T follicular helper cell (primary cell): ENCODE measurements at places on chromosomes 1 and 21.

- DNase-seq, result no peak
Observed at GRCh38 chr1:247430434-247430833, 14.5 kb downstream of the NLRP3 start.

DNA sequence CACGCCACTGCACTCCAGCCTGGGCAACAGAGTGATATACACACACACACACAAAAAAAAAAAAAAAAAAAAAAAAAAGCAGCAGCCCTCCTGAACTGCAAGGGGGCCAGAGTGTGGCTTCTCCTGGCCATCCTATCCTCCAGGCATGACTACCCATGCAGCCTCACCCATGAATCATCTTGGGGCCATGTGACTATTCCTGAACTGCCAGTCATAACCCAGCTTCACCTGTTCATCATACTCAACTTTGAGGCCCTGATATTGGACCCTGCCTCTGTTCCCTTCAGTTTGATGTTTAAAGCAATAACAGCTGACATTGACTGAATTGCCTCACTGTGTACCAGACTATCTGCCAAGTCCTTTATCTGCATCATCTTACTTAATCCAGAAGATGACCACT is 2.8 kb upstream of the HPCAL4 start:
- no peak for DNase-seq

DNA sequence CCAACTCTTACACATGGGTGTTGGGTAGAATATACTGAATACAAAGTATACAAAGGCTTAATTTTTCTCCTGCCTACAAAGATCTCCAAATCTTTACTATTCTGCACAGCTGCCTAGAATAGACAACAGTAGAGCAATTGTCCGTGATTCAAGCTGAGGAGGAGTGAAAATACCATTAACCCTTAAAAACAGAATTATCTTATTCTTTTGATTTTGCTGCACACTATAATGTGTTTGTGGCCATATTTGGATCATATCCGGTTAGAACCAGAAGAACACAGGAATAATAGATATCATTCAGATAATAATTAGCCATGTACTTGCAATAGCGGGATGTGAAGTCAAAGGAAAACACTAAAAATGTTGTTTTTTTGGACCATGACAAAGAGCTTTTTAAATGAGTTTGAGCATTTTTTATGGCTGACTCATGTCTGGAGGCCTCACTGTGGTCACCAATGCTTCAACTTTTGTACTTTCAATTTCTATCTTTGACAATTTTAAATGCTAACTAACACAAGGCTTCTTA is 197.6 kb upstream of the FOXD3 start:
- DNase-seq, result no peak

DNA sequence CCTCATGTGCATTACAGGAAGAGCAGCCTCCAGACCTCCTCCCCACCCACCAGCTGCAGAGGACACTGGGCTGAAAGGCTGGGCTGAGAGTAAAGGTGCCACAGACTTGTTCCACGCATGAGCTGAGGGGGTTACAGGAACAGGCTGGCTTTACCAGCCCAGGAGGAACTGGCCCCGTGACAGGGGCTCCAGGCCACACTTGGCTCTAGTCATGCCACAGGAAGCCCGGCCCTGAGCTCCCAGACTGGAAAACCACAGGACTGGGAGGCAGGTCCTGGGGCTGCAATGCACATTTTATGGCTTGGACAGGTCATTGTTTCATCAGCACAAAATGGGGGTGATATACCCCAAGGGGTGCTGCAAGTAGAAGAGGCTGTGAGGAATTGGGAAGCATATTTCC is 35.6 kb downstream of the GPA33 start:
- DNase-seq, result no peak

DNA sequence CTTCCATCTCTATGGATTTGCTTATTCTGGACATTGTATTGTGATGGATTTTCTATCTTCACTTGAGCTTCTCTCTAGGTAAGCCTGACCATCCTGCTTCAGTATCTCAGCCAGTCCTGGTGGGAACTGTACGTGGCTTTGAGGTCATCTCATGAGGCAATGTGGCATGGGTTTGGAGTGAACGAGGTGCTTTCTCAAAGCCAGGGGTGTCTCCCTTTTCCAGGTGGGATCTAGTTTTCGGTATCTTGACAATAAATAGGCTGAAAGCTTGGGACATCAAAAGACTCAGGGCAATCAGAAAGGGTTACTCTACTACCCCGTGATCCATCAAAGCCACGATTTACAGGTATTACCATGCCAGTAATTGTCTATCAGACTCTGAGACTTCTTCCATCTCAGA is 40.8 kb downstream of the AZIN2 start:
- DNase-seq, result no peak

GRCh38 chr1:179083533-179083932 is 1.7 kb downstream of the TOR3A start:
- no peak for DNase-seq

GRCh38 chr1:196550731-196551130 is 57.5 kb downstream of the KCNT2 start:
- no peak for DNase-seq

GRCh38 chr1:21927533-21928237 is 9.4 kb downstream of the HSPG2 start:
- no peak for DNase-seq

DNA sequence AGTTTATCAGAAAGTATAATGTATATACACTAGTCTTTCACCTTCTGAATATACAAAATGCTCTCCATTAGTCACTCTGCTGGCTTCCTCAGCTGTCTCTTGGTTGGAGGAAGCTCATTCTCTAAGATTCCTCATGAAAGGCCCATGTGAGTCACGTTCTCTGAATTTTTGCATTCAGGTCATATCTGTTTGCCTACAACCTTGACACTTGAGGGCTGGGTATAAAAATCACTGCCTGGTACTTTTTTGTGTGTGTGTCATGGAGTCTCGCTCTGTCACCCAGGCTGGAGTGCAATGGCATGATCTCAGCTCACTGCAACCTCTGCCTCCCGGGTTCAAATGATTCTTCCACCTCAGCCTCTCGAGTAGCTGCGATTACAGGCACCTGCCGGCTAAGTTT is 2.8 kb upstream of the GALNT2 start:
- no peak for DNase-seq

- no peak for DNase-seq
Observed at GRCh38 chr21:14452727-14453241, 69.8 kb upstream of the HSPA13 start.

DNA sequence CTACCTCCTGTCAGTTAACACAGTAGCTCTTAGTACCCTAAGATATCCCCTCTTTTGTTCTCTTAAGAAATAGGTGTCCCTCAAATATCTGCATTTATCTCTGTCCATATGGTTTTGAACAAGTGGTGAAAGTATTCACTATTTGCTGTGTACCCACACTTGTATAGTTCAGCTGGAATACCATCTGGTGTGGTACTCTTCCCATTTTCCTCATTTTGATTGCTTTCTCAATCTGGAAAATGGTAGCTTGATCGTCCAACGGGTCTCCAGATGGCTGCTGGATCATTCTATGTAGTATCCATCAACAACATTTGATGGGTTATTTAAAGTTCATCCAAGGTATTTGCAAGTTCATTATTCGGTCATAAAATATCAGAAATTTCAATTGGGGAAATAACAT is 100.3 kb upstream of the DPYD start:
- DNase-seq, result no peak

- no peak for DNase-seq
Observed at GRCh38 chr21:42455196-42455595, 40.8 kb downstream of the RSPH1 start.

GRCh38 chr1:23593042-23593521 is 33.8 kb upstream of the ID3 start:
- no peak for DNase-seq

GRCh38 chr1:235325139-235325538 is 2.8 kb downstream of the ARID4B start:
- DNase-seq, result no peak

DNA sequence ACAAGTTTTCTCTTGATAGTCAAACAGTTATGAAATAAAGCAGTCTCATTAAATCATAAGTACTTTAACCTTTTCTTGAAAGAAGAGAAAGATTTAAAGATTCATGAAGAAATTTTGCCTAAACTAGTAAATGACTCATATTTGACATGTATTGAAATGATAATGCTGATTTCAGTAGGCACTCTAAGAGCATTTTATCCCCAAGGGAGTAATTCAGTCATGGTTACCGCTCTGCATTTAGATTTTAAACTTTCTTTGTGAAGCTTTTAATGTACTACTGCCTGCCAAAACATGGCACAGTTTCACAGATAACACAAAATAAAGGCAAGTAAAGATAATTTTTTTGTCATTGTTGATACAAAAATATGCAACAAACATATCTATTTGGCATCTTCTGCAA is 6.8 kb downstream of the USH2A start:
- DNase-seq, result no peak

DNA sequence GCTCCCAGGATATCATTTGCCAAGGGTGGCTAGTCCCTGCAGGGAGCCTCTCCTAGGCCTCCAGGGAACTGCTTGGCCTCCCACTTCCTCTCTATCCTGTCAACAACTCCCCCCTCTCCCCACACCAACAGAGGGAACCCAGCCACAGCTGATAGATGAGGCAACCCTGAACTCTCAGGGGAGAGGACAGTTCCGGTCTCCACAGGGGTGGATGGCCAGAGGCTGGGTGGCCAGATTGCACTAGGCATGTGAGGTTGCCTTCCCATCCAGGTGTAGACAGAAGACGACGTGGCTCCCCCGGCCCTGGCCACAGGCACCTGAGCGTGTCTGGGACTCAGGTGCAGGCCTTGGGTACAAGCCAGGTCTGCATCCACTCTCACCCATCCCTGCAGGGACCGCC is 53.3 kb downstream of the TOR1AIP2 start:
- no peak for DNase-seq

- no peak for DNase-seq
Observed at GRCh38 chr1:180155182-180155682, 563 bp downstream of the QSOX1 start.

DNA sequence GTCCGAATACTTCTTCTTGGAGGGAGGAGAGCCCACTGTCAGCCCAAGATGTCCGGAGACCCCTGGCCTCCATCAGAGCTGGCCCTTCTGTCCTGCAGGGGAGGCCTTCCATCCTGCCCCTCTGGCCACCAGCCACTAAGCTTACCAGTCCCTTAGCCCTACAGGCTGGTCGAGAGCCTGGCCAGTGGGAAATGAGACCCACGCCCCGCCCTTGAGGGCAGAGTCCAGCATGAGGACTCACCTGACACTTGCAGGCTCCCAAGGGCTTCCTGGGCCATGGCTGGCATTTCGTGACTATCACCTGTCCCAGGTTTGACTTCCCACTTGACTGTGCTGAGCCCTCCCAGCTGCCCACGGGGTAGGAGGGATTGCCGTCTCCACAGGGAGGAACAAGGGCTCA is 361.8 kb upstream of the VAMP3 start:
- DNase-seq, result no peak

DNA sequence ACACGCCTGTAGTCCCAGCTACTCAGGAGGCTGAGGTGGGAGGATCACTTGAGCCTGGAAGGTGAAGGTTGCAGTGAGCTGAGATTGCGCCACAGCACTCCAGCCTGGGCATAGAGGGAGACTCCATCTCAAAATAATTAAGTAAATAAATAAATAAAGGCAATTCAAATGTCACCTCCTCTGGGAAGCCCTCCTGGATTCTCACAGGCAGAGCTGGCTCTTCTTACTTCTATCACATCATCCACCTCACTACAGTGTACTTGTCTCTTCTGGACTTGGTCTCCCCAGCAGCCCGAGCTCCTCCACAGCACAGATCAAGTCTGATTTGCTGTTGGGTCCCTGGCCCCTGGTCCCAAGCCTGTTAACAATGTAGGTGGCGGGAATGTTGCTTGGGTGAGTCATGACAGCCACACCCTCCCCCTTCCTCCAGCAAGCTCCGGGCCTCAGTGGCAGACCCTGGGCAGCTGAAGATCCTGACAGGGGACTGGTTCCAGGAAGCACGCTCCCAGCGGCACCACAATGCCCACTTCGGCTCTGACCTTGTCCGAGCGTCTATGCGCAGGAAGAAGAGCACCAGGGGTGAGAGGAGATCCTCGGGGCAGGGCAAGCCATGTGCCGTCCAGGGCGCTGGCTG is 5.3 kb downstream of the SYTL1 start:
- no peak for DNase-seq

GRCh38 chr1:168520052-168520751 is 23.6 kb downstream of the XCL2 start:
- no peak for DNase-seq

DNA sequence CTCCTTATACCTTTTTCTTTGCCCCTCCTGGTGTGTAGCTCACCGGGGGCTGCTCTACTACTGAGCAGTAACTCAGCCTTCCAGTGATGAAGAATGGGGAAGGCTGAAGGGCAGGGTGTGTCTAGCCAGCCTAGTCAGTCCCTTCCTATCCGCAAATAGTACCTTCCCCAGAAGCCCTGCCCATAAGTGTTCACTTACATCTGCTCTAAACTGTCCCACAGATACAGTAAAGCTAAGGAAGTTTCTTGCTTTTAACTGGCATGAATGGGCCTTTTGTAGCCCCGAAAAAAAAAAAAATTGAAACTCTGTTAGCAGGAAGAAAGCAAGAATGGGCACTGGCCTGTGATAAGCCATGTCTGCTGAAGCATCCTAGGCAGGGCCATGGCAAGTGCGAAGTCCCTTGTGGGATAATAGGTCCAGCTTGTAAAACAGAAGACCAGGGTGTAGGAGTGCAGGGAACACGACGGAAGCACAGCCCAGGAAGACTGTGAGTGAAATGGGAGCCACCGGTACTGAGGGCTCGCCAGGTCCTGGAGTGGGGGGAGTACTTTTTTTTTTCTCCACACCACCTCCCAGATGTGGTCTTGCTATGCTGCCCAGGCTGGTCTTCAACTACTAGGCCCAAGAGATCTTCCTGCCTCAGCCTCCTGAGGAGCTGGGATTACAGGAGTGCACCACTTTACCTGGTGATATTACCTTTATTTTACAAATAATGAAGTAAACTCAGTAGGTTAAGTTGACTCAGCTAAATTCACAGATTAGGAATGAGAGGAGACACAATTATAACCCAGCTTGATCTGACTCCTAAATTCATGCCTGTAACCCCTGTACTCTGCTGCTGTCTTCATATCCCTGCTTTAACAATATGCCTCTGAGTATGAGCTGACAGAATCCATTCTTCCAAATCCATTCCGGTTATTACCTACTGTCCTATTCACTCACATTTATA is 347.5 kb downstream of the SMYD3 start:
- no peak for DNase-seq

DNA sequence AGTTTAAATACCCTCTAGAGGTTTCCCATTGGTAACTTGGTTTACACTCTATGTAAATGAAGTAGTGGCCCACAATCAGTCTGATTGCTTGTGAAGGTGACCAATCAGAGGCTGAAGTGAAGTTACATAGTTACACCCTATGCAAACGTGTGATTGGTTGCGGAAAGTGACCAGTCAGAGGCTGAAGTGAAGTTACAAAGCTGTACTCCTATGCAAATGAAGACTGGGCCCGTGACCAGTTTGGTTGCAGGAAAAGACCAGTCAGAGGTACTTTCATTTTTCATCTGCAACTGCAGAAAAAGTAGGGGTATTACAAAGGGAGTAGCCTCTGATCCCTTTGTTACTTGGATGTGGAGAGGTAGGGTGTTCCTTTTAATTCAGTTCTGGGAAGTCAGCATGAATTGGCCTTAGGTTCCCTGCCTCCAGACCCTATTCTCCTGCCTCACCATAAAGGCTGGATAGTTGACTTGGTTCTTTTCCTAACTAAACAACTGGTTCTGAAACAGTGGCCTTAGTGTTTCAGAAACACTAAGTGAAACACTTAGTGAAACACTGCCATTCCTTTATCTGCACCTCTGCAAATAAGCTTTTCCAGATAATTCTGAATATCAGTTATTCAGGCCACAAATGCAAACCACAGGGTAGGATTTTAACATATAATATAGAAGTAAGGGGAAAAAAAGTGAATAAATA is 39.3 kb downstream of the MAGI3 start:
- DNase-seq, result no peak

GRCh38 chr1:2311184-2312032 is 79.9 kb downstream of the MORN1 start:
- peak; percentile 48 for DNase-seq

- no peak for DNase-seq
Observed at GRCh38 chr21:40143822-40144525, 276.7 kb downstream of the PCP4 start.
